ENCODE measurements at places on chromosomes 11 and 22.

- peak; percentile 87 for DNase-seq
These were observed at the start of gene NXF1 for GRCh38 chr11:62805076-62805892. NXF1 (minus strand) TSS chr11:62805440; CDS start chr11:62805356, 84 bp downstream.

GRCh38 chr22:47605441-47605840 lies 843.0 kb downstream of the TBC1D22A start:
- no peak for DNase-seq

GRCh38 chr11:47509077-47509536 lies 43.8 kb downstream of the CELF1 start:
- DNase-seq: no peak

GRCh38 chr11:27204529-27204928 lies 158.5 kb downstream of the CCDC34 start:
- DNase-seq: no peak

- DNase-seq: peak; percentile 59
These were observed 32.2 kb upstream of the PLET1 start for GRCh38 chr11:112292785-112293407.

- DNase-seq: no peak
These were observed 162.1 kb upstream of the RASSF10 start for GRCh38 chr11:12846786-12847615.

- DNase-seq: no peak
These were observed 73.7 kb downstream of the MTMR3 start for GRCh38 chr22:29956680-29957079.

DNA sequence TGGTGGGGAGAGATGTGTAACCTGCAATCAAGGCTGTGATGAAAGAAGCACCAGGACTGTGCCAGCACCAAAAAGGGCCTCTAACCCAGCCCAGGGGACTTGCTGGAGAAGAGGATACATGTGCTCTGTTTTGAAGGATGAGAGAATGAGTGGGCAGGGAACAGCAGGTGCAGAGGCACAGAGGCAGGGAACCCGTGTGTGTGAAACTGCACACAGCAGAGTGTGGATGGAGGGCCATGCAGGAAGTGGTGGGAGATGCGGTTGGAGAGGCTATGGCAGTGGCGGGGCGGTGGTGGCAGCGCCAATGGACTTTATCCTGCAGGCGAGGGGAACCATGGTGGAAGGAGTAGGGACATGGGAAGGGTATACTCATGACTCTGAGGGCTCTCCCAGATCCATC lies 25.2 kb upstream of the LRRC32 start:
- no peak for DNase-seq

- no peak for DNase-seq
These were observed 136.3 kb downstream of the ARHGAP42 start for GRCh38 chr11:100823360-100823759.

DNA sequence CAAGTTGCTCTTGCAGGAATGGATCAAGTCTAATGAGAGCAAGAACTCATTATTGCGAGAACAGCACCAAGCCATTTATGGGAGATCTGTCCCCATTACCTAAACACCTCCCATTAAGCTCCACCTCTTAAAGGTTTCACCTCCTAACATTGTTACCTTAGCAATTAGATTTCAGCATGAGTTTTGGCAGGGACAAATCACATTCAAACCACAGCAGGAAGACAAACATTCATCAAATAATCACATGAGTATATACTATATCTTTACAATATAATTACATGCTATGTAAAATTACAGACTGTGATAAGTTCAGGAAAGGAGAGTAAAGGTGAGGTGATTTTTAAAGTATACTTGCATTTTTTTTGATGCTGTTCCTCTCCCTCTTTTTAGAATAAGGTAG lies 6.6 kb upstream of the TEAD1 start:
- no peak for DNase-seq

GRCh38 chr11:118415739-118416068 lies 14.3 kb downstream of the ATP5MG start:
- DNase-seq: peak; percentile 52

DNA sequence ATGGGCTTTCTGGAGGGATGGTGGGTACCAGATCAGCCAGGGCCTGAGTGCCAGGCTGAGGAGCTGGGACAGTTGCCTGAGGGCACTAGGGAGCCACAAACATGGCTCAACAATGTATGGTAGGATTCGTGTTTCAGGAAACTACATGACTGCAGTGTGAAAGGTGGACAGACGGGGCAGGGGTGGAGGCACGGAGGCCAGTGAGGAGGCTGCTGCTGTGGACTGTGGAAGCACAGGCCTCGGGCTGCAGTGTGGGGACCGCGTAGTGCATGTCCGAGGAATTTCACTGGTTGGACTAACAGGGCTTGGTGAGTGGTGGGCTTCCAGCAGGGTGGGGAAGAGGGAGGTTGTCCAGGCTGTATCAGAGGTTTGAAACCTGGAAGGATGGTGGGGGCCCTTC lies 7.8 kb downstream of the P2RY2 start:
- DNase-seq: no peak

DNA sequence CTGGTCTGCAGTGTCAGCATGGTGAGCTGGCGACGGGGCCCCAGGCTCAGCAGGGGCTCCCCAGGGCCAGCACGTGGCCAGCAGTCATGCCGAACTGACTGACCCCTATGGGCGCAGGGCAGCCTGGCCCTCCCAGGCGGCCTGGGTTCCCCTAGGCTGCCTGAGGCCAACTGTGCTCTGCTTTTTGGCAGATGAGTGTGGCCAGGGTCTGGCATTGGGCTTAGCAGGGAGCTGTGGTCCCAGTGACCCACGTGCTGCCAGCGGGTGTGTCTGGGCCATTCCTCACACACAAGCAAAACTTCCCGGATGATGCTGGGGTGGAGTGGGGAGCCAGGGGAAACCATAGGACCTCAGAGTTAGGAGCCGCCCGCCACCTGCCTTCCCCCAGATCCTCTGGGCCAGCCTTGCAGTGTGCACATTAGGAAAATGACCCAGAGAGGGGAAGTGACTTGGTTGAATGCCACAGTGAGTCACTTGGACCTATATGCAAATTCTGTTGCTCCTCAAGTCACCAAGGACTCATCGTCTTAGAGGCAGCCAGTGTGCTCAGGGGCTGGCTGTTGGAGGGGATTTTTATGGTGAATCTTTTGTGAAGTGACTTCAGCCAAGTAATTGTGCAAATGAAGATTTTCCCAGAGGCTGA lies 6.5 kb downstream of the ADORA2A start:
- no peak for DNase-seq

DNA sequence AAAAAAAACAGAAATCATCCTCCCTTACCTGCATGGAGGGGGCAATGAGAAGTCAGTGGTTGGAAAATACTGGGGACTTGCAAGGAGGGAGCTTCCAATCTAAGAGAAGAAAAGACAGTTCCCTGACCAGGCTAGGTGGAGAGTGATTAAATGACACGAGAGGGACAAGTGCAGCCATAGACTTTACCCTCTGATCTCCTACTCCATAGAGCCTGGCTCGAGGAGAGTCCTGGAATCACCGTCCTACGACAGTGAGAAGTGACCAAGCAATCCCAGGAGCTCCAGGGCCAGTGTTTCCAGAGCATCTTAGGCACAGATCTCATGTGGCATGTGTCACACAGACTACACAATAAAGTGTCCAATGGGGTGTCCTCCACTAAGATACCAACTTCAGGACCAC lies 25.7 kb downstream of the MYH9 start:
- DNase-seq: no peak

DNA sequence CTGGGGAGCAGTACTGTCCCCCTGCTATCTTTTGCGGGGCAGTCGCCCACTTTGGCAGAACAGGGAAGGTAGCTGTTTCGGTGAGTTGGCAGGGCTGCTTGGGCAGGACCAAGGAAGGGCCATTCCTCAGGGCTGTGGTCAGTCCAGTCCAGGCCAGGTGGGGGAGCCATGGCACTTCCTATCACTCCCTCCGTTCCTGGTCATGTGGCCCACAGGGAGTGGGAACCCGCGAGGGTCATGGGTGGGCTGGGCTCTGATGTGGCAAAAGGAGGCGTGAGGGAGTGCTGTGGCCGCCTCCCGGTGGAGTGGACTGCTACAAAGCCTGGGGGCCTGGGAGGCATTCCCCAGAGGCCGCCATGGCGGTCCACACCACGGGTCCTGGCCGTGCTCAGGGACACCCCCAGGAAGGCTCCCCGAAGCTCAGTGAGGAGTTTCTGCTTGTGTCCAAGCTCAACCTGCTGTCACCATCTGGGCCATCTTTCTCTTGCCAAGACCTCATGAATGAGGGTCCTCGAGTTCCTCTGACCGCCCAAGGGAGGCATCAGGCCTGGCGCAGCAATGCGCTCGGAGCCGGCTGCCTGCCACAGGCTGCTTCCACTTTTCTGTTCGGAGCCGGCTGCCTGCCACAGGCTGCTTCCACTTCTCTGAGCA lies 11.9 kb downstream of the CHID1 start:
- DNase-seq: no peak
